ENCODE measurements at places on chromosomes 12 and 14. TPM values are rescaled to one million over a fixed set of nuclear protein-coding genes. Genes with fewer than 3 reads are reported as not detected.

FIGNL2 gene
- total RNA-seq: 0.19 TPM

TMEM229B gene
- 0.19 TPM for total RNA-seq

ISM2 gene
- total RNA-seq: under 0.01 TPM

FSCB gene
- total RNA-seq: not detected

HAL gene
- total RNA-seq: 0.54 TPM

TDRD9 gene
- 1.0 TPM for total RNA-seq

ACSS3 gene
- 0.19 TPM for total RNA-seq

FGFR1OP2 gene
- total RNA-seq: 65.3 TPM

Measured in endothelial cell of coronary artery (primary cell).